Pulmonary artery endothelial cell (primary cell): ENCODE measurements at places on chromosomes 4 and X. TPM values are rescaled to one million over a fixed set of nuclear protein-coding genes. Genes with fewer than 3 reads are reported as not detected.

The BRS3 gene
- total RNA-seq = not detected in 2 replicates

The ZNF674 gene
- total RNA-seq = 4.3 and 5.2 TPM in 2 replicates

The SPANXC gene
- not detected in 2 replicates for total RNA-seq

The CHIC1 gene
- 7.6 and 9.2 TPM in 2 replicates for total RNA-seq

The CDKL2 gene
- 0.13 and 0.39 TPM in 2 replicates for total RNA-seq

The SPATA18 gene
- 7.5 and 14.1 TPM in 2 replicates for total RNA-seq

The TMSB15B gene
- total RNA-seq = 3.9 and 5.9 TPM in 2 replicates

The POU4F2 gene
- total RNA-seq = not detected in 2 replicates

The TENM3 gene
- total RNA-seq = 17.8 and 26.4 TPM in 2 replicates

The TKTL1 gene
- not detected in 2 replicates for total RNA-seq

The SPANXA2 gene
- total RNA-seq = not detected in 2 replicates

The KIT gene
- total RNA-seq = 35.8 and 41.7 TPM in 2 replicates

The TMEM35A gene
- total RNA-seq = 3.1 and 9.1 TPM in 2 replicates

The HTR2C gene
- total RNA-seq = not detected in 2 replicates

The LRIT3 gene
- total RNA-seq = 0.04 TPM in 1 of 2 replicates, not detected in the other

The RHOXF2B gene
- total RNA-seq = not detected in 2 replicates

The AMOT gene
- 1.9 and 4.8 TPM in 2 replicates for total RNA-seq

The CXCL1 gene
- total RNA-seq = 53.3 and 90.8 TPM in 2 replicates

The LPAR4 gene
- under 0.01 TPM in 1 of 2 replicates, not detected in the other for total RNA-seq

The ZCCHC12 gene
- 0.07 TPM in 1 of 2 replicates, not detected in the other for total RNA-seq

The PLA2G12A gene
- 12.6 and 14.8 TPM in 2 replicates for total RNA-seq

The MAPK10 gene
- total RNA-seq = 0.04 and 0.20 TPM in 2 replicates

The STBD1 gene
- total RNA-seq = 2.6 TPM in 2 replicates

The MSL3 gene
- 50.7 and 54.8 TPM in 2 replicates for total RNA-seq

The SLC7A11 gene
- total RNA-seq = 91.2 and 113 TPM in 2 replicates

The FGG gene
- total RNA-seq = not detected in 2 replicates

The SLC39A8 gene
- 10.7 and 12.5 TPM in 2 replicates for total RNA-seq

The RBM46 gene
- not detected in 2 replicates for total RNA-seq

The AADAT gene
- total RNA-seq = 0.07 and 0.18 TPM in 2 replicates

The ABLIM2 gene
- total RNA-seq = 1.1 and 3.5 TPM in 2 replicates

The USP17L11 gene
- not detected in 2 replicates for total RNA-seq

The SERPINA7 gene
- total RNA-seq = not detected in 2 replicates

The UGT8 gene
- total RNA-seq = not detected in 2 replicates

The KLHL13 gene
- 14.3 and 15.5 TPM in 2 replicates for total RNA-seq

The MAGEB2 gene
- total RNA-seq = not detected in 2 replicates

The PCDH19 gene
- total RNA-seq = 0.11 and 0.33 TPM in 2 replicates

The GCNA gene
- 0.59 and 2.3 TPM in 2 replicates for total RNA-seq

The NLGN4X gene
- total RNA-seq = not detected in 2 replicates

The FAT4 gene
- 29.7 and 46.8 TPM in 2 replicates for total RNA-seq

The UPF3B gene
- total RNA-seq = 2.4 and 3.2 TPM in 2 replicates

The PPEF1 gene
- total RNA-seq = not detected in 2 replicates

The LAGE3 gene
- total RNA-seq = 12.5 and 13.0 TPM in 2 replicates

The RBM47 gene
- total RNA-seq = 0.18 and 0.20 TPM in 2 replicates

The SLC9A6 gene
- total RNA-seq = 18.3 and 21.1 TPM in 2 replicates

The CCDC120 gene
- 0.42 and 0.66 TPM in 2 replicates for total RNA-seq

The DGKK gene
- under 0.01 TPM in 1 of 2 replicates, not detected in the other for total RNA-seq

The CRMP1 gene
- total RNA-seq = under 0.01 and 0.04 TPM in 2 replicates
